ENCODE measurements at places on chromosomes 2 and 18.

GRCh38 chr2:11248-11941, 34.9 kb downstream of the FAM110C start:
- peak; percentile 39 for DNase-seq

GRCh38 chr2:234863043-234863934, 88.5 kb upstream of the SH3BP4 start:
- DNase-seq, result no peak

DNA sequence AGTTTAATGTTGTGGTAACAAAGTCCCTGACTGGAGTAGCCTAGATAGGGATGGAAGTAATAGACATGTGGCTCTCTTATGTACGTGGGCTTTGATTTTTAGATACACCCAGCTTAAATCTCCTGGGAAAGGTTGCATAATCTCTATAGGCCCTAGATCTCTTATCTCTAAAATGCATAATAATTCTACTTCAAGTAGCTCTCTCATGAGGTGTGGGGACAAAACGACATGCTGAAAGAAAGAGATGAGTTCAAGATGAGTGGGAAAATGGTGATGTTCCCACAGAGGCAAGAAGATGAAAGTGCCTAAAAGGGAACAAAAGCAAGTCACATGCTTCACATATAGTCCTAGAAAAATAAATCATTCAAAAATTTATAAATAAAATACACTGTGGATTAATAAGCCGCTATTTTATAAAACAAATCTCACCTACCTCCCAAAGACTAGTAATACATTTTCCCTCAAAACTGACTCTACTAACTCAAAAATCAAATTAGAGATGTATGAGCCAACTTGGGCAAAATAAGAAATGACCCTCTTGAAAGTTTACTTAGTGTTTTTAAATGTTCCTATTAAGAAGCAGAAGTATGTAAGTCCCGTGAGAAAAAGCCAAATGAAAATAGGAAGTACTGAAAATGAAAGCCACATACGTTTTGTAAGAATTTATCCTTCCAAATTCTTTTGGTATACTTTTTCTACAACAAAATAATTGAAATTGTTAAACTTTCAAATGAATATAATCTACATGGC, 148.2 kb upstream of the ITGA4 start:
- DNase-seq, result no peak

GRCh38 chr18:47191961-47192360, 15.8 kb upstream of the IER3IP1 start:
- no peak for DNase-seq

- no peak for DNase-seq
These were observed 724.0 kb upstream of the LINC00305 start for GRCh38 chr18:64872710-64873458.

DNA sequence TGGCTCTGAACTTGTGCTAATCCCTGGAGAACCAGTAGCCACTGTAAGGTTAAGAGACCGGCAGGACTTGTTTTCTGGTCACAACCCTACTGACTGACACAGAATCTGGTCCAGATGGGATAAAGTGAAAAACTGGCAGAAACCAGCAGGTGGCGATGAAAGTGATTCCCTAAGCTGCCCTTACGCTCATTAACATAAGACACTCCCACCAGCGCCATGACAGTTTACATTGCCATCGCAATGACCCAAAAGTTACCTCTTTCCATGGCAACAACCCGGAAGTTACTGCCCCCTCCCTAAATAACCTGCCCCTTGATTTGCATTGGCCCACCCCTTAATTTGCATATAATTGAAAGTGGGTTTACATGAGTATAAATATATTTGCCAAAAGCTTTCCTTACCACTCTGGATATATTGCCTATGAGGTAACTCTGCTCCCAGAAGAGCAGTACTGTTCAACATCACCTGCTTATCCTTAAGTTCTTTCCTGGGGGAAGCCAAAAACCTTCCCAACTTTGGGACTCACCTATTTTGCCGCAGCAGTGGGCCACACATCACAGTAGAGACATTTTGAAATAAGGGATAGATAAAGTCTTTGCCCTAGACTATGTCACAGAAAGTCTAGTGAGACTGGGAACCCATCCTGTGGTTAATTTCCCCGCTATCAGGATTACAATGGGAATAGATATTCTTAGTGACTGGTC, 35.8 kb upstream of the AFF3 start:
- DNase-seq, result no peak

- no peak for DNase-seq
These were observed 70.6 kb upstream of the LINC00305 start for GRCh38 chr18:64219517-64219916.

GRCh38 chr2:106296182-106296815, 102.2 kb upstream of the UXS1 start:
- DNase-seq, result no peak

DNA sequence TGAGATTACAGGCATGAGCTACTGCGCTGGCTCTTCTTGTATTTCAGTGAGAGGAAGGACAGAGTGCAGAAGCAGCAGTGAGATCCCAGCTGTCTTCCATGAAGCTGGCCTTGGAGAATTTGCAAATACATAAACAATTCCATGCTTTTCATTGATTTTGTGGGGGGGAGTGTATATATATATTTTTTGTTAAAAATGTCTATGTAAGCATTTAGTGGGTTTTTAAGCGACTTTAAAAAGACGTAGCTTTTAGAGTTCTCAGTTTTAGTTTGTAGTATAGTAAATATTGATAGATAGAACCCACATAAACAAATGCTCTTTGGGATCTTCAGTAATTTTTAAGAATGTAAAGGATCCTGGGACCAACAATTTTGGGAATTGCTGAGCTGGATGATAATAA, 6.3 kb downstream of the RBFA start:
- DNase-seq, result no peak

DNA sequence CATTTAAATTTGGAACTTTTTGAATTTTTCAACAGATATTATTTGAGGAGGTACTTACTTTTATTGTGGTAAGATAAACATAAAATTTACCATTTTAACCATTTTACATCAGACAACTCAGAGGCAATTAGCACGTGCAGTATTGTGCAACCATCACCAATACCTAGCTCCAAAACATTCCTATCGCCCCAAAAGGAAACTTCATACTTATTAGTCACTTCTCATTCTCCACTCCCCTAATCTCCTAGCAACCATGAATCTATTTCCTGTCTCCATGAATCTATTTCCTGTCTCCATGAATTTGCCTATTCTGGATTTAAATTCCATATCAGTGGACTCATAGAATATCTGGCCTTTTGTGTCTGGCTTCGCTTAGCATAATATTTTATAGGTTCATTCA, 69.9 kb upstream of the FAM136A start:
- DNase-seq, result no peak

DNA sequence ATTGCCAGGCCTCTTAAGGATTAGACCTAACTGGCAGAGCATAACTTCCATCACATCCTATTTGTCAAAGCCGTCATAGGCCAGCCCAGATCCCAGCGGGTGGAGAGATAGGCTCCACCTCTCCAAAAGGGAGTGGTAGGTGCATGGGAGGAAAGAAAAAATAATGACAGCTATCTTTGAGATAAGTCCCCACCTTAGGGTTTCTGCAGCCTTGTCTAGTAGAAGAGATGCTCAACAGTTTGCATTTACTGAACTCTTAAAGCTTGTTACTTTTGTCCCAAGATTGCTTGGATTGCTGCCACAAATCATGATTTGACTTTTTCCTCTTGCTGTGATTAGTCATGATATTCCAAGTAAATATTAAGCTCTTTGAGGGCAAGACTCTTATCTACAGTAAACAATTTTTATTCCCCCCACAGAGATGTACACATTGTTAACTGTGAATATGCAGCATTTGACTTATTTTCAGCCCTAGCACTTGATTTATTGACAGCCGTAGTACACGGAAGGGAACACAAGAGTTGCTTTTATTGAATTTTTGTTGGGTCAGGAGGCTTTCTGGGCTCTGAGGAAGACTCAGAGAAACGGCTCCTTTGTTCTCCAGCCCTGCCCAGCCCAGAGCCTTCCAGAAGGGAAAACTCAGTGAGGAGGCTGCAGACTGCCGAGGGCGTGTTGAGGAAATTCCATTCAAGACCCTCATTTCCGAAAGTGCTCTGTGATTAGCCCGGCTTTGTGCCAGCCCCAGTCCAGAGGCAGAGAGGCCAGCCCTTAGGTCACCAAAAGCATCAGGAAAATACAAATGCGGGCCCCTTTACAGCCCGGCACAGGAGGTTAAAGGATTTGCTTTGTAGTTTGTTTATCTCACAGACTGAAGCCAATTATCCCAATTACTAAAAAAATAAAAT, 75.5 kb upstream of the ZNF532 start:
- no peak for DNase-seq

GRCh38 chr2:114857196-114857595, 414.8 kb downstream of the DPP10 start:
- DNase-seq, result no peak

GRCh38 chr2:197453914-197454398, 604 bp downstream of the COQ10B start:
- no peak for DNase-seq

DNA sequence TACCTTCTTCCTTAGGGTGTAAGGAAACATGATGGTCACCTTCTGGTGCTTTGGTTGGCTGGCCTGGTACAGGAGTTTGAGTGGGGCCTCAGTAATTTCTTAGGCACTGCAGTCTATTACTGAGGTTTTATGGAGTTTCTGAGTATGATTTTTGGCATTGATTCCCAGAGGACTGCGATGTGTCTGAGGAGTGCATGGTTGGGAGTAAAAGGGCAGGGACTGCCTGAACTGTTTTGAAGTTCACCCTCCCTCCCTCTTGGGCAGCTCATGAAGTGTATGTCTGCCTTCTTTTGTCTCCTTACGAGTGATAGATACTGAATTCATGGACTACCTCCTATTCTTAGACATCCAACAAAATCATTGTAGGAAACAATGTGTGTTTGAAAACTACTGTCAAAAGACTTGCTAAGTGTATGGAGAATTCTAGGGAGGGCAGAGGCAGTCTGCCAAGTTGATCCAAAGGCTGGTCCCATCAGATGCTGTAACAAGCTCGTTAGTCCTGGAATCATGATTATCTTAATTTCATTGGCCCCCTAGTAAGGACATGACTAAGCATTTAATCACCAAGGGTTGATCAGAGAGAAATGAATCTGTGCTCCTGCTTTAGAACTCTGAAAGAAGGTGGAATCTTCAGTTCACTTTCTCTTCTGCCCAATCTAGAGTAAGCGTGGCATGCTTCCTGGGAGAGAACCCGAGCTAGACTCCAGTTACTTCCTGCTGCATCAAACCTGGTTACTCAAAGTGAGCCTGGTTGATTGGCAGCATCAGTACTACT, 26.5 kb downstream of the LYPD6B start:
- no peak for DNase-seq

DNA sequence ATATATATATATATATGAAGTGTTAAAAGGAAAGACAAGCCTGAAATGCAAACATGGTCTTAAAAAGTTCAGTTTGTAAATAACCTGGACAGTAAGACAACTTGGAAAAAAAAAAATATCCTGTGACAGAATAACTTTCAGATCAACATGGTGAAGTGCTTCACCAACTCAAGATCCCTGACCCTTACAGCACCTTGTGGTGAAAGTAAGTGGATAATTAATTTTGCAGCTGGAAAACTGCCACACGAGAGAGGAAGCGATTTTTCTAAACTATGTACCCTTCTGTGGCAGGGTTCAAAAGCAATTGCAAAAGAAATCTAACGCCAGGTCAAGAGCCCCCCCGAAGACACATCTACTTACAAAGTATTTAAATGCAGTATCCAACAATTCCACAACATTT, 95.8 kb downstream of the PAX3 start:
- DNase-seq, result no peak

- no peak for DNase-seq
These were observed 179.5 kb downstream of the BCL2 start for GRCh38 chr18:63140038-63140450.

DNA sequence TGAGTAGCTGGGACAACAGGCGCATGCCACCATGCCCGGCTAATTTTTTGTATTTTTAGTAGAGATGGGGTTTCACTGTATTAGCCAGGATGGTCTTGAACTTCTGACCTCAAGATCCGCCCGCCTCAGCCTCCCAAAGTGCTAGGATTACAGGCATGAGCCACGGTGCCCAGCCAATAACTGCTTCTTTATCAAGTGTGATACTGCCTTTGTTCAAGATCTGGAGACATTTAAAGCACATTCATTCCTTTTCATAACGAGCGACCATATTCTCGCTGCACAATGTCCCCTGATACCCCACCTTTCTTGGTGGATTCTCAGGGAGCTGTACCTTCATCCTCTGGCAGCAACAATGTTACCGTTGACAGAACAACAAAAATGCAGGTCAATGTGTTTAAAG, 75.4 kb downstream of the PIEZO2 start:
- no peak for DNase-seq

GRCh38 chr2:165720511-165720910, 73.5 kb downstream of the GALNT3 start:
- DNase-seq, result no peak
